ENCODE measurements at places on chromosomes 4 and X.

DNA sequence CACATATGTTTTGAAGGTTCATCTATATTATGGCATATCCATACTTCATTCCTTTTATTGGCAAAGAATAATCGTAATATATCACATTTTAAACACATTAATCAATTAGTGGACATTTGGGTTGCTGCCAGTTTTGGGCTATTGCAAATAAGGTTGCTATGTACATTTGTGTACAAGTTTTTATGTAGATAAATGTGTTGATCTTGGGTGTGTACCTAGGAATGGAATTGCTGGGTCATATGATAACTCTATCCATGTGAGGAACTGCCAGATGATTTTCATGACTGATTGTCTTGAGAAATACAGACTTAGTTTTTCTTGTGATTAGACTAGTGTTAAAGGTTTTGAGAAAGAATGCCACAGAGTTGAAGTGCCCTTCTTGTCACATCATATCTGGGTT is 99.2 kb upstream of the RAB40AL start:
- DNase-seq = no peak

DNA sequence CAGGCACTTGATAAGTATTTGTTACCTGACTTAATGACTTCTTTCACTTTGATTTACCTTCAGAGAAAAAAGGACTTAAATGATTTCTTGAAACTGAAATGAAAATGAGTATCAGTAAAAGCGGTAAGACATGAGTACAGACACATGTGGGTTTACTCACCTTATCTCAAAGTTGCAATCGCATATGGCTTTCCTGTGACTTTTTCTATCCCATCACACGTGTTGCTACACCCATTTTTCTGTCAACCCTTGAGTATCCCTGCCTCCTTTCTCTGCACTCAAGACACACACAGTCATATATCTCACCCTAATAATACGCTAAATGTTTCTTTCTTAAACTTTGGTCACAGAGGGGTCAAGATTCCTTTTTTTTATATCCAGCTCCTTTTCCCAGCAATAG is 11.0 kb upstream of the ARHGEF38 start:
- no peak for DNase-seq

DNA sequence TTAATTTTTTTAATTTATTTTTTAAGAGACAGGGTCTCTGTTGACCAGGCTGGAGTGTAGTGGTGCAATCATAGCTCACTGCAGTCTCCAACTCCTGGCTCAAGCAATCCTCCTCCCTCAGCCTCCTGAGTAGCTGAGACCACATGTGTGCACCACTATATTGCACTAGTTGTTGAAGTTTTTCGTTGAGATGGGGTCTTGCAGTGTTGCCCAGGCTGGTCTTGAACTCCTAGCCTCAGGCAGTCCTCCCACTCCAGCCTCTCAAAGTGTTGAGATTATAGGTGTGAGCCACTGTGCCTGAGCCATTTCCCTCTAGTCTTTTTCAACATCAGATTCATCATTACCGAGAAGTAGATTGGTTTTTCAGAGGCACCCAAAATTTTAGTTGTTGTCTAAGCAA is 165.7 kb downstream of the DCLK2 start:
- DNase-seq = no peak

- DNase-seq = no peak
Measured at GRCh38 chrX:106263817-106264216, 95.7 kb downstream of the PWWP3B start.

- DNase-seq = no peak
Measured at GRCh38 chrX:133869270-133869669, 116.1 kb downstream of the GPC3 start.

GRCh38 chr4:121535351-121535750 is 154.5 kb upstream of the QRFPR start:
- no peak for DNase-seq

- no peak for DNase-seq
Measured at GRCh38 chr4:80731436-80731835, 299.1 kb upstream of the BMP3 start.

GRCh38 chrX:960821-961220 is 251.6 kb downstream of the CRLF2 start:
- no peak for DNase-seq

DNA sequence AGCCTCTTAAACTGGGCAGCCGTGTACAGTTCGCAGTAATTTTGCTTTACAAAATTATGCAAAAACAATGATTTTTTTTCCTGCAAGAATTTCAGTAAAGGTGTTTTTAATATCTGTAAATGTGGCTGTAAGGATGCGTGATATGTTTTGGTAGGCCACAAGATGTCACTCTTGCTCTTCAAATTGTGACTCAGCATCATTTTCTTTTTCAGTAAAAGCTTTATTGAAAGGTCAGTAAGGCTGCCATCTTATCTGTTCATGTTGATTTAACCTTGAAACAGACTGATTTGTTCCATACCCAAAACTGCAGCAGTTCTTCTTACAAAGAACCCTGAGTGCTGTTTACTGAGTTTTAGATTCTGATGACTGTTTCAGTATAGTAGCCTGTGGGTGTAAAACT is 39.9 kb downstream of the TXLNG start:
- no peak for DNase-seq

GRCh38 chr4:124938836-124939235 is 226.3 kb upstream of the ANKRD50 start:
- DNase-seq = no peak

DNA sequence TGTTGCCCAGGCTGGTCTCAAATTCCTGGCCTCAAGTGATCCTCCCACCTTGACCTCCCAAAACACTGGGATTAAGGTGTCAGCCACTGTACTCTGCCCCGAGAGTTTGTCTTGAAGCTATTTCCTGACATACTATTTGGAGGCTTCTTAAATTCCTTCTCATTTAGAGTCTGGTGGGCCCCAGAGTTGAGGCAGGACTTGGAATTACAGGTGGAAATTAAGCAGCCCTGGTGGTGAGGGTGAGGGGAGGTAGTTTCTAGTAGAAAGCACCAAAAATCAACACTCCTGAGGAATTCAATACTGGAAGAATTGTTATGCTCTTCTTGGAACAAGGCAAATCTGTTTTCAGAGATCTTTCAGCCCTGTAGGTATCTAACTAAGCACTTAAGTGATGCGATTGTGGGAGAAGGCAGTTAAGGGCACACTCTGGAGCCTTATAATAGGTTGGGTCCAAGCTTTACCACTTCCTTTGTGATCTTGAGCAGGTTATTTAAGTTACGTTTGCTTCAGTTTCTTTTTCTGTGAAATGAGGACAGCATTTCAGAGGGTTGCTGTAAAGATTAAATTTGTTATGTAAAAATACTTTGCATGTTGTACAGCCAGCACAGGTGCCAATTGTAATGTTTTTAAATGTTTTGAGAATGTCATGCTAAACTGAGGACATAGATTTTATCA is 200.7 kb downstream of the SOWAHB start:
- no peak for DNase-seq

DNA sequence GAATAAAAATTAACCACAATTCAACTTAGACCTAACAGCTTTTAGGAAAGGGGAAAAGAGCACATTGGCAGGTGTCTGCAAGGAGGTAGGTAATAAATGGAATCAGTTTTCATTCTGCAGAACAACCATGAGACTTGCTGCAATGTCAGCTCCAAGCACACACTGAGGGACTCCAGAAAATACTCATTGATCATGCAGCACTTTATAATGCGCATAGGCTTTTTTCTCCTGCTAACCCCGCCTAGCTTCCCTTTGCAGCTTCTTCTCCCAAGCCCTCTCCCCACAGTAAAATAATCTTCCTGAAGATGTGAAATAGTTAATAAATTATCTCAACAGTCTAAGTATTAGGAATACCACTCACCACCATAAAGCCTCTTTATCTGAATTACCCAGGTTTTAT is 36.9 kb downstream of the ANKRD17 start:
- DNase-seq = no peak

DNA sequence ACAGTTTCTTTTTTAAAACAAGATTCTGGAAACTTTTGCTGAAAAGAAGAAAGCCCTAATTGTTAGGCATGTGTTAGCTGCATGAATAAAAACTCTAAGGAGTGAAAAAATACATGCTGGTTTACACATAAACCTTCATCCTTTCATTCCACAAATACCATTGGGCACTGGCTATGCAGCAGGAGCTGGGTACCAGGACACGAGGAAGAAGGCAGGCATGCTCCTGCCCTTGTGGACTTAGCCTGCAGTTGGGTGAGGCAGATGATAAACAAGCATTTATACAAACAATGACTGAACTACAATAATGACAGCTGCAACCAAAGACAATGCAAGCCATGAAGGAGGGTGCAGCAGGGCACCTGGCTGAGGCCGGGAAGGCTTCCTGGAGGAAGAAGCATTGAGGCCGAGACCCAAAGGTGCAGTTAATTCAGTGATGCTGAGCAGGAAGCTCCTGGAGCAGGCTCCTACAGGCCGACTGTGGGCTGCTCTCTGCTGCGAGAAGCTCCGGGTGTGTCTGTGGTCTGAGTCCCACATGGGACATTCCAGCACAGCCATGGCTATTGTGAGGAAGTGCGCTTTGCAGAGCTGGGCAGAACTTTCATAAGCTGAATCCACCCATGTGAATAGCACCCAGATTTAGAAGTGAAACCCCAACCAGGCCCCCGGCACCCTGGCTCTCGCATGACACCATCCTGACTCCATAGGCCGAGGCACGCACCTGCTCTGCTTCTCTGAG is 44.0 kb upstream of the MXD4 start:
- DNase-seq = no peak

GRCh38 chr4:56371426-56372220 is 15.7 kb downstream of the AASDH start:
- no peak for DNase-seq

DNA sequence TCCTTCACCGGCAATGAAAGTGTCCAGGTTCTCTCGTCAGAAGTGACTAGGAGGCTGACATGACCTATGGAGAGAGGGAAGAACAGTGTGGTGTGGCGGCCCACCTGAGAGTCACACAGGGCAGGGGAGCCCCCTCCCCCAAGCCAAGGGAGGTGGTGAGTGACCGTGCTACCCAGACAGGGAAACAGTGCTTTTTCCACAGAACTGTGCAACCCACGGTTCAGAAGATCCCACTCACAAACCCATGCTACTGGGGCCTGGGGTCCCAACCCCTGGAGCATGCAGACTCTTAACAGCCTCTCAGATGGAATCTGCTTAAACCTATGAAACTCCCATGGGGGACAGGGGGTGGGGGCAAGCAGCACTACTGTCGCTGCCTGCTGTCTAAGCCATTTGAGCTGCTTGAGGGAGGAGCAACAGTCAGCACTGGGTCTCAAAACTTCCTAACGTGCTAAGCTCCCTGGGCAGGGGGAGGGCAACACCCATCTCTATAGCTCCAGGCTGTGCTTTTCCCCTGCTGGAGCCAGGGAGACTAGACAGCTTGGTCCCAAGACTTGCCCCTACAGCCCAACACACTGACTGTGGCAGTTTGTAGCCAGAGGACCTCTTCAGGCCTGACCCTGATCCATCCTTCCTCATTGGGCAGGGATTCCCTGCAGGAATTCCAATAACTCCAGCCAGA is 850.4 kb upstream of the AADAT start:
- DNase-seq = no peak

GRCh38 chr4:37715889-37716402 is 29.8 kb upstream of the RELL1 start:
- no peak for DNase-seq

GRCh38 chr4:185093603-185094002 is 49.5 kb upstream of the SLC25A4 start:
- DNase-seq = no peak

GRCh38 chrX:153476666-153477363 is 6.4 kb upstream of the HAUS7 start:
- no peak for DNase-seq

GRCh38 chrX:47595716-47596251 is 13.5 kb downstream of the TIMP1 start:
- no peak for DNase-seq

DNA sequence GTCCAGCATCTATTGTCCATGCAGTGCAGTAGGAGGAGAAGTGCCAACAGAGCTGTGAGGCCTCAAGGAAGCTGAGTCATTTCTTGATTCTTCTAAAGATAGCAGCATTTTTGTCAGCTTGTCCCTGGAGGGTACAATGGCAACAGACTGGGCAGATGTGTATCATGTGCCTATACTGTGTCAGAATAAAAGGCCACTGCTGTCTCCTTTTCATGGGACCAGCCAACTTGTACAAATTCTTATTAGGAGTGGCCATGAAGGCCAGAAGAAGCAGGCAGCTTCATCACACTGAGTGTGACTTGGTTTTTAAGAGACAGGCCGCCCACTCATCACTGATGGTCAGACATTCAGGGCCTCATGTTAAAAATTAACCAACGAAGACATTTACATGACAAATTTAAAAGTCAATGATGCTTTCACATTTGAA is 185.0 kb upstream of the FAM241A start:
- no peak for DNase-seq

DNA sequence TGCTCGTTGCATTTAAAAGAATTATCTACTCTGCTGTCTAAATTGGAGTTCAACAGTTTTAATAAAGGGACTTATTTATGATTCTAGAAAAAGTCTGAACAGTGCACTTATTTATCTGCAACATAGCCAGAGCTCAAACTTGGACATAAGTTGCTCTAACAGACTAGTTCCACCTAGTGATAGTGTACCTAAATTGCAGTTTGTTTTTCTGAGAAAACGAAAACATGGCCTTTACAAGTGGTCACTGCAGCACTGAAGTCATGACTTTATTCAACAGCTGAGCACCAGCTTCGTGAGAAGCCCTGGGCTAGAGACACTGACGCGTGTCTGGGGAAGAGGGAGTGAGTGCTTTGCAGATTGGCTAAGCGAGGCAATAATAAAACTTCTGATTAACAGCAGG is 77.3 kb upstream of the IGSF1 start:
- no peak for DNase-seq

DNA sequence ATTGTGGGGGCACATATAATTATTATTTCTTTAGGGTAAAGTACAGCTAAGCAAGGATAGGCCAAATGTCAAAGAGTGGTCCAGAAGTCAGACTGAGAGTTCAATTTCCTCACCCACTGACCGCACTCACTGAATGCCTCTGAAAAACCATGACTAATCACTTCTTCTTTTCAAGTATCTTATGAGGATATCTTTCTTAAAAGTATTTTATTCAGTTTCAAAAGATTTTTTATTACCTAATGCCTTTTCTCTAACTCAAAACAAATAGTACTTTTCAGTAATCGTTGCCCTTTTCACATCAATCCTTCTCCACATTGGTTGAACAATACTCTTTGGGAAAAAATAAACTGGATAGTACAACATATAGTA is 61.7 kb upstream of the CAMK2D start:
- DNase-seq = no peak
